ENCODE measurements at places on chromosomes 1 and 21.
A peak's percentile ranks its signal among the peaks of the same experiment; 100 is the strongest.

DNA sequence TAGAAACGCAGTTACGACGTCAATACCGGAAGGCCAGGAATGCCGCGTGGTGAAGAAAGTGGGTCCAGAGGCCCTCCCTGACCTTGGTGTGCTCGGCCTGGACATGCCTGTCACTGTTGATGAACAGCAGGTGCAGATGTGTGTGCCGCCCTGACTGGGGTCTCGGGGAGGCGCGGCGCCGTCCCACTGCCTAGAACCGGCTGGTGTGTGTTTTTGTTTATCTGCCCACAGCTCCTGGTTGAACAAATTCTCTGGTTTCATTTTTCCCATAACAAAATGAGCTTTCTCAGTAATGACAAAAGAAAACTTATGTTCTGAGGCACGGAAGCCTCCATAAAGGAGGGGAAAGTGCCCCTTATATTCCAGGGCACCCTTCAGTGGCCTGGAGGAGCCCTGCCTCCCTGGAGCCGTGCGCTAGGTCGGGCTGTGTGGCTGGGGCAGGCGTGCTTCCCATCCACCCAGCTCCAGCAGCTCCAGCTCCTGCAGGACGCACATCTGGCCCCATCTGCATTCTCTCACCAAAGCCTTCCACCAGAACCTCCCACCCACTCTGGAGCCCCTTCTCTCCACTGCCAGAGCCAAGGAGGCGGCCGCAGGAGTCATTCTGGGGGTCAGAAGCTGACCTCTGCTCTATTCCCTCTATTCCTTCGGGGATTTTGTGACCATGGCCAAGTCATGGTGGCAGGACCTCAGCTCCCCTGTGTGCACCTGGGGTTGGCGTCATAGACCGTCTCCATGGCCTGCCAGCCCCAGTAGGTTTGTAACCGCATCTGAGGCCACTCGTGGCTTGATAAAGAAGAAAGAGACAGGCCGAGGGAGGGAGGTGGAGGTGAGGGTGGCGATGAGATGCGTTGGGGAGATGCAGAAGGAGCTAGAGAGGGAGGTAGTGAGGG lies 20.1 kb upstream of the COL18A1 start:
- no peak for DNase-seq

DNA sequence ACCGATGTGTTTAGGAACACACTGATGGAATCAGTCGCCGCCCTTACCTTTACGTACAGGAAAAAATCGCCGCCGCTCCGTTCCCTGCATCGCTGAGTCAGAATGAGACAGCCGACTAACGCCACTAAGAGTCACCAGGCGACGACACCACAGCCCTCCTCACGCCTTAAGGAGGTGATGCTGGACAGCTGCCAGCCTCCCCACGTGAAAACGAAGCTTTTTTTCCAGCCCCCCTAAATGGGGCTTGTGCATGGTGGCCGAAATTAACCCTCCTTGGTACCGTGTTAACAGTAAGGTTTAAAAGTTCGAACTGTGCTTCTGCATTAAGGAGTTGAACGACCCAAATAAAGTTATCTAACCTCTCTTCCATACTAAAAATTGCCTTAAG lies 511 bp downstream of the DNTTIP2 start:
- DNase-seq = peak; percentile 25

GRCh38 chr1:183922197-183922596 lies 115.3 kb downstream of the COLGALT2 start:
- no peak for DNase-seq

DNA sequence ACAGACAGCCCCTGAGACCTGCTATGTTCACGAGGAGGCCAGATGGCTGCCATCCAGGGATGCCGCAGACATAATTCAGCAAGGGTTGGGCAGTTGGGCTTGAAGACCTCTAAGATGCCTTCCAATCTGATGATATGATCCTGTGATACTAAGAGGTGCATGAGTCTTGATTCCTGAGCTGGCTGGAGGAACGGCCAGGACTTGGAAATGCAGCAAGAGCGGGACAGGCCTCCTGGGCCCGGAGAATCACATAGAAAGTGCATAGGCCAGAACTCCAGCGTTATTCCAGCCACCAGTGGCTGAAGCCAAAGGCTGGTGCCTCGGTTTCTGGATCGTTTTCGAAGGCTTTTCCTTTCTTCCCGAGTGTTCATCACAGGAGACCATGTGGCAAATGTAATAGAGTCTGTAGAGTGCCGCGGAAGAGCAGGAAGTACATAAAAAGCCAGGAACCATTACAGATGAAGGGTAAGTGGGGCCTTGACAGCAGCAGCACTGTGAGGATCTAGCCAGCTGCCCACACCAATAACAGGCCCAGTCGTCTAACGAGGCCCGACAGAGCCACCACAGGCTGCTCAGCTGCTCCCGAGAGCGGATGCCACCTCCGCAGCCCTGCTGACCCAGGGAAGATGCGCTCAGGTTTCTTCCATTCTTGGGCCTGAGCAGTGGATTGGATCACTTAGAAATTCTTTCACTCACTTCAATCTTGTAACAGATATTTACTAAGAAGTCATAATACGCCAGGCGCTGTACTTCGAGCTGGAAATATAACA lies 14.0 kb upstream of the LHX4 start:
- DNase-seq = no peak

DNA sequence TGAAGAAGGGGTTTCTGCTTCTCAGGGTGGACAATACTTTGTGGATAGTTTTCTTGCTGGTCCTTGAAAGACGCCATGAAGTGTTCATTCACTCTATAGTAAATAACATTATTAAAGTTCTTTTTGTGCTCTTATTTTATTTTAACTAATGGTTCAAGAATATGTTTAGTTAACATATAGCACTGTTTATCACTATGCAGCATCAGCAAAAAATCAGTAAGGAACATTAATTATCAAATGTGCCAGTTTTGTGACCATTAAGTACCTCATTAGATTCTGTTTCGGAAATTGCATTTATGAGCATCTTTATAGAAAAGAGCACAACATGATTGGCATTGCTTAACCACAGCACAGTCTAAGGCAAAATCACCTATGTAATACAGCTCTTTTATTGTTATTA lies 385.6 kb downstream of the LMO4 start:
- no peak for DNase-seq

DNA sequence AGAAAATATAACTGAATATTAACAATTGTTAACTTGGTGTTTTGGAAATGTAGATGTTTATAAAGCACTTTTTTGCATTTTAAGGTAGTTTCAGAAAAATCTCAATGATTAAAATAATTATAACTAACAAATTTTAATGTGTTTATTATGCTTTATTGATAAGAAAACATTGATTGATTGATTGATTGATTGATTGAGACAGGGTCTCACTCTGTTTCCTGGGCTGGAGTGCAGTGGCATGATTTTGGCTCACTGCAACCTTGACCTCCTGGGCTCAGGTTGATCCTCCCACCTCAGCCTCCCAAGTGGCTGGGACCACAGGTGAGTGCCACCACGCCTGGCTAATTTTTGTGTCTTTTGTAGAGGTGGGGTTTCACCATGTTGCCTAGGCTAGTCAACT lies 93.7 kb upstream of the QSOX1 start:
- DNase-seq = no peak

DNA sequence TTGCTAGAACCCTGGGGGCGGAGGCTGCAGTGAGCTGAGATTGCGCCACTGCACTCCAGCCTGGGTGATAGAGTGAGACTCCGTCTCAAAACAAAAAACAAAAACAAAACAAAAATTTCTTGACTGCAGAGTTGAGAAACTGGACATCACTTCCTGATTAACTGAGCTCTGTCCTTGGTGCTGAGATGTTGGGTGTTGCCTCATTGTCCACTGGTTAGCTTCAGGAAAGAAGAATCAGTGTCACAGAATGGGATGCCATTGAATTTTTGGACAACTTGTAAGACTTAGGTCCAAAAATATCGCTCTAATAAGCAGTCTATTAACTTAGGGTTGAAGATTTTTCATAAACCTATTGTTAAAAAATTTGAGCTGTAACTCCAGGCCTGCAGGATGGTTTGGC lies 23.8 kb upstream of the KCNA10 start:
- DNase-seq = no peak

- DNase-seq = no peak
Measured at GRCh38 chr1:50936321-50936720, 23.7 kb downstream of the FAF1 start.

GRCh38 chr1:94999456-95000131 lies 72.7 kb upstream of the CNN3 start:
- DNase-seq = no peak

DNA sequence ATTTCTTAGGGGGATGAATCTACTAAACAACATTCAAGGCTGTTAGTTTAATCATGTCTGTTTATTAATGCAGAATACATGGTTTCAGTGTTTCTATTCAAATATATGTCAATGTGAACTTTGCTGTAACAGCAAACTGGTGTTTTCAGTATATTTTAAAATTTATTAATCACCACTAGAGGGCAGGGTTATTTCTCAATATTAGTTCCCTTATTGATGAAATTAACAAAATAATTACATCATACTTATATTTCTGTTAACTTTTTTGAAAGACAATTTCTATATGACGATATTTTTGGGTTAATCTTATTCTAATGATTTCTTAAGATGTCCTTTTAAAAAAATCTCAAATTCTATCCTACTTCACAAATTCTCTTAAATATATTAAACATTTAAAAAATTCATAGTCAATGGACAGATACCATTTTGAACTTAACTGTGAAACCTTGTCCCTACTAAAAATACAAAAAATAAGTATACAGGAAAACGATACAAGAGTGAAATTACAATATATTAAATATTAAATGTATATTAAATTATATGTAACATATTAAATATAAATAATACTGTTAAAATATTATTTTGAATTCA lies 1034.1 kb upstream of the PRMT6 start:
- DNase-seq = no peak

GRCh38 chr1:116760487-116760886 lies 6.3 kb downstream of the CD2 start:
- DNase-seq = no peak

- DNase-seq = no peak
Measured at GRCh38 chr1:234881893-234882771, 246.5 kb downstream of the TOMM20 start.

- DNase-seq = no peak
Measured at GRCh38 chr1:68383092-68383491, 66.7 kb downstream of the RPE65 start.

DNA sequence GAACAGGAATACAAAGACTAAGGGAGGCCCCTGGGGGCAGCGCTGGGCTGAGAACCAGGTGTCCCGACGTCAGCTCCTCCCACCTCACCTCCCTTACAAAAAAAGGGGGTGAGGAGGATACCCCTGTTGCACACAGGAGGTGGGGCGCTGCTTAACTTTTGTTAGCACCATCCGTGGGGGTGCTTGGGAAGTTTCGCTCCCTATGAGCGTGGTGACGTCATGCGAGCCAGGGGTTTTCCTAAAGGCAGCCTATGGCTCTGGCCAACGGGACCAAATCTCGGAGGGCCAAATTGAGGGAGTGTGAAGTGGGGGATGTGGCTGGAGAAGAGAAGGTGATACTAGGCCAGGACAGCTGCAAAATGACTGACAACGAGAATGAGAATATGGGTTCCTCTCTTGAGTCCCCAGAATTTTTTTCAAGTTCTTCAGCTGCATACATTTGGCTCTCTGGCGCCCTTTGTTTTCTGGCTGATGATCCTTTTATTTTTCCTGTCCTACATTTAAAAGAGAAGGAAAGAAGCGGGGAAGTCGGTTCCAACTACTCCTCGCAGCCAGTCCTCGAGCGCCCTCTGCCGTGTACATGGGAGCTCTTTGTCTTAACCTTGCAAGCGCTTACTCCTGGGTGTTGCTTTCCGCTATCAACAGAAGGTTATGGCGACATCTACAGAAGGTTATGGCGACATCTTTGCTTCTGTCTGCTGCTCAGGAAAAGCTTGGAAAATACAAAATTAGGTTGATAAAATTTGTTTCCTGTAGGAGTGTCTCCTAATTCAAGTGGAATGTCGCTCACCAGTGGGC lies 48.0 kb upstream of the ZC3H11B start:
- peak; percentile 77 for DNase-seq

DNA sequence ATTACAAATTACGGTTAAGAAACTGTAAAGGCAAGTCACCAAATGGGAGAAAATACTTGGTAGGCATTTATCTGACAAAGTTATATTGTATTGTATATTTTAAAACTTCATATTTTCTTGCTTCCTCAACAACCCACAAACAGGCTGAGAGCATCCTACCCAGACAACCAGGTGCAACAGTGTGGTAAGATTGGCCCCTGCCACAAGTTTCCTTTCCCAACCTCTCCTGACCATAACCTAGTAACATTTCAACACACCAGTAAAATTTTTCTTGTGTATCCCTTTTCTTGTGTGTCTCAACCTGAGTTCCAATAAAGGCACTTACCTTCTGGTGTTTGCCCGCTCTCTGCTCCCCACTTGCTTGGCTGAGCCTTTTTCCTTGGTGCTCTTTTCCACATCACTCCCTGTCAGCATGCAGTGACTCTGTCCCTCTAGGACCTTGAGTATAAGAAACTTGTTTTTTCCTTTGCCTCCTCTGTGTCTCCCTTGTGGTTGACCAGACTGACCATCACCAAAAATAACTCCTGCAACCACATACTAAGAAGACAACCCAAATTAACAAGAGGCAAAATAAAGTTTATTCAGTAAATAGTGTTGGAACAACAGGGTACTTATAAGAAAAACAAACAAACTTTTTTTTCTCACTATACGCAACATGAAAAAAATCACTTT lies 40.9 kb downstream of the FCRL3 start:
- no peak for DNase-seq

GRCh38 chr1:89804642-89805237 lies 16.1 kb upstream of the LRRC8D start:
- peak; percentile 80 for DNase-seq

DNA sequence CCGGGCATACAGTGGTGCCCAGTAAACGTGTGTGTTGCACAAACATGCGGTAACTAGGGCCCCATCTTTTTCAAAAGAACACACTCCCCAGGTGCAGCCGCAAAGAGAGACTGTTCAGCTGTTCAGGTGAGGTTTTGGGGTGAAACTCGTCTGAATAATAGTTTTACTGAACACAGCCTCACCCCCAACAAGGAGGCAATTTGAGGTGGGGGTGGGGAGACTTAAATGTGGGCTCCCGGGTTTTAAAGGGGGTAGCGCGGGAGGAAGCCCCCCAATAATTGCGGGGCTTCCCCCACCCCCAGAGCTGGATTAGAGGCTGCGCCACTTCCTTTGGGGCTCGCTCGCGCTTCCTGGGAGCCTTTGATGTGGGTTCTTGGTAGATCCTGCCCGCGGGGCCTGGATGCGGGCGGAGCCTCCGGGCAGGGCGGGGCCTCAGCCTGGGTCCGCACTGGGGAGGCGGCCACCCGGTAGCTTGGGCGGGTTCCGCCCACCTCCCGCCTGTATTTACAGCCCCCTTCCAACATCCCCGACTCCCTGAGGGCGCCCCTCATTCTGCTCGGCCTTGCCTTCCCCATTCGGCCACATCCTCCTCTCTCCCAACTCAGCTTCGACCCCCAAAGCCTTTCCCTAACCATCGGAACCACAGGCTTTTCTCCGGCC lies 6.4 kb upstream of the EPHA2 start:
- no peak for DNase-seq
